GM12865 (cell line): ENCODE measurements at places on chromosomes 2 and 18.

GRCh38 chr2:53813151-53813550, 26.3 kb downstream of the ERLEC1 start:
- DNase-seq, result no peak

- no peak for DNase-seq
Observed at GRCh38 chr2:68828887-68829708, 42.1 kb downstream of the BMP10 start.

- DNase-seq, result no peak
Observed at GRCh38 chr2:118687698-118688097, 159.8 kb downstream of the EN1 start.

- no peak for DNase-seq
Observed at GRCh38 chr2:2328848-2329247, 2.2 kb downstream of the MYT1L start.
